ENCODE measurements at places on chromosomes 2 and 18.

DNA sequence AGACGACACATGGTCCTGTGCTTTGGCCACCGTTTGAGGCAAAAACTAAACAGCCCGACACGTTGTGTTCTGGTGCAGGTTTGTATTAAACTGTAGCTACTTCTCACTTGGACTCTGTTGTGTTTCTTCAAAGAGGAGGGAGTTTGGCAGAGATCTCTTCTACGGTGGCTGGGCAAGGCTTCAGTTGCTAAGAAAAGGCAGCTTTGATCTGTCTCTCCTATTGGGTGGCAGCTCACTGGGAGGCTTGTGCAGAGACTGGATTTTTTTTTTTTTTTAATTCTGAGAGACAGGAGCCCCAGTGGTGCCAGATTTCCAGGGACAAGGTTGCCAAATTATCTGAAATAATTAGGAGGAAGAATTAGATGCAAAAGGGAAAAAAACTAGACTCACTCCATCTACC lies 20.2 kb upstream of the MAPRE3 start:
- DNase-seq: no peak

DNA sequence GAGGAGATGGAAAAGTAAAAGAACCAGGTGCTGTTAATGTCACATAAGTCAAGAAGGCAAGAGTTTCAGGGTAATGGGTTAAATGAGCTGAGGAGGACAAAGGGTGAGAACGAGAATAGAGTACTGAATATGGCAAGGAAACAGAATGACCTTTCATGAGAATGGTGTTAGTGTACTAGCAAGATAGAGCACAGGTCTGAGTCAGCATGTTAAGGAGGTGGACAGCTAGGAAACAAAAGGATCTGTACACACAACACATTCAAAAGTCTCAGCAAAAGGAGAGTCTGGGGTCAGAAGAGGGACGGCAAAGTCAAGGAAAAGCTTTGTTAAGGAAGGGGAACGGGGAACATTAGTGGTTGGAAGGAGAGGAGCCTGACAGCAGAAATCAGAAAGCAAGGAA lies 28.9 kb downstream of the LMAN2L start:
- no peak for DNase-seq

GRCh38 chr2:119477113-119477505 lies 45.5 kb downstream of the TMEM37 start:
- no peak for DNase-seq

DNA sequence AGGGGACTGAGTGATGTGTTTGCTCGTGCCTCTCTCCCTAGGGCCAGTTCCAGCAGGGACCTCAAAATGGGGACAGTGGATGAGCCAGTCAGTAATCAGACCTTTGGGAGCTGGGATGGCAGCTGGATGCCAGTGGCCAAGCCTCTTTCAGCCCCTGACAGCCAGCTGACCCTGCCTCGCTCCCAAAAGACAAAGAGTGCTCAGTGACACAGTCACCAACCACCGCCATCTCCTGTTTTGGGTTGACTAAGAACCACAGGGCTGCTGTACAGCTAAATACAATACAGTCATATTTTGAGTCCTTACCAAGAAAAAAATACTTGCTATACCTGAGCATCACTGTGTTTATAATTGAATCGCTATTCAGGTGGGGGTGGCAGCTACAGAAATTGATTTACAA lies 75.7 kb downstream of the POU3F3 start:
- DNase-seq: no peak

DNA sequence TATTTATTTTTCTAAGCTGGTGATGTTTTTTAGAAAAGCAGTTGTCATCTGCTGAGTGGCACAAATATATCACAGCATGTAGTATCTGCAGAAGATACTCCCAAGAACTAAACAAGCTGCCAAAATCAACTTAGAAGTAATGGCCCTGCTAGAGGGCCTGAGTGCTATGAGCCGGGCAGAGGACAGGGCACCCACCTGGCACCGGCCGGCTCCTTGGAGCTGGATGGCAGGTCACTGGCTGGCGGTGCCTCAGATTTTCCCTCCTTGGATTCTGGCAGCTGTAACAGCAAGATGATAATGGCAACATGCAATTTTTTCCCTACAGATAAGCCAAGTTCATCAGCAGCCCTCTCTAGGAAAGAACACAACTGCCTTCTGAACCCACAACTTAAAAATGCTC lies 79.7 kb downstream of the EMILIN2 start:
- no peak for DNase-seq

GRCh38 chr18:55869556-55870501 lies 281.8 kb upstream of the TCF4 start:
- no peak for DNase-seq

GRCh38 chr2:27915191-27915590 lies 24.7 kb downstream of the BABAM2 start:
- DNase-seq: no peak

- DNase-seq: no peak
Observed at GRCh38 chr2:164920430-164920829, 34.9 kb downstream of the SLC38A11 start.

GRCh38 chr2:147524912-147525311 lies 319.9 kb upstream of the ACVR2A start:
- no peak for DNase-seq

GRCh38 chr2:145874466-145874865 lies 1354.5 kb upstream of the ZEB2 start:
- no peak for DNase-seq

- no peak for DNase-seq
Observed at GRCh38 chr2:216428618-216429350, 16.5 kb downstream of the SMARCAL1 start.

DNA sequence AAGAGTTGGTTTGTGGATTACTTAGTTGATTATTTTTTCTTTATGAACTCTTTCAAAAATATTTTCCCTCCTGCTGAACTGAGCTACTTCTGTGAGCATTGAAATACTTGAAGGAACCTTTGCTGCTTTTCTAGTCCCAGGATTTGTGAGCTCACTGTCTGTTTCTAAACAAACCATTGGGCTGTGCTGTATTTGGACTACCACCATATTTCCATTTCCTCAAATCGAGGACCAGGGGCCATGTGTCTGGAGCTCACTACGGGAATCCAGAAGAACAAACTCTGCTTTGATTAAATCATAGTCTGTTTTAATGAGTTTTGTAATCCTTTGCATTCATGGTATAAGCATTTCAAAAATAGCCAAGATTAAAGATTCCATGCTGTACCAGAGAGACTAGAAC lies 1.3 kb downstream of the MRPL33 start:
- no peak for DNase-seq

- no peak for DNase-seq
Observed at GRCh38 chr2:62785810-62786597, 80.5 kb downstream of the EHBP1 start.

DNA sequence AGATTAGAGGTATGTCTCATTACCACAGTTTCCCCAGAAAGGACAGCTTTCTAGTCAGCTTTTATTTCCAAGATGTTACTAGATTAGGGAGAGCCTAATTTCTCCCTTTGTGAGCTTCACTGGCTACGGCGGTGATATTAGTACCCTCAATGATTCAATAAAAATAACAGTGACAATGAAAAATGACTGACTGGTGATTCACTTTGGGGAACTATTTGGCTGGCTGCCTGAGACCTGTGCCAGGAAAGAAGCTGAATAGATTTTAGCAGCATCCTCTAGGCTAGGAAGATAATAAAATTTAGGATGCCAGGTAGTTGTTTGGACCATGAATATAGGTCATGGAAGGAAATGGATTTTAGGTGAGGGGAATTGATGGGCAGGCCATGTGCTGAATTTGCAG lies 178.7 kb downstream of the FMNL2 start:
- no peak for DNase-seq

DNA sequence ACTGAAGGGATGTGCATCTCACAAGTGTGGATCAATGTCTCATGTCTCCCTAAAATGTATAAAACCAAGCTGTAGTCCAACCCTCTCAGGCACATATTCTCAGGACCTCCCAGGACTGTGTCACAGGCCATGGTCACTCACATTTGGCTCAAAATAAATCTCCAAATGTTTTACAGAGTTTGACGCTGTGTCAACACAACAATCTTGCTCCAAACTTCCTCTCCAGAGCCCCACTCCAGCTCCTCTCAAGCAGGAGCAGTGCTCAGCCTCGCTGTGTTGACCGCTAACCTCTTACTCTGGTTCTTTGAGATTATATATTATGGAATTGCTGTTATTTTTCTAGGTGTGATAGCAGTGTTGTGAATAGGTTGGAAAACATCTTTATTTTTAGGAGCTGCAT lies 56.2 kb downstream of the CYP27C1 start:
- no peak for DNase-seq

GRCh38 chr18:10463741-10464140 lies 9.3 kb downstream of the APCDD1 start:
- DNase-seq: no peak

DNA sequence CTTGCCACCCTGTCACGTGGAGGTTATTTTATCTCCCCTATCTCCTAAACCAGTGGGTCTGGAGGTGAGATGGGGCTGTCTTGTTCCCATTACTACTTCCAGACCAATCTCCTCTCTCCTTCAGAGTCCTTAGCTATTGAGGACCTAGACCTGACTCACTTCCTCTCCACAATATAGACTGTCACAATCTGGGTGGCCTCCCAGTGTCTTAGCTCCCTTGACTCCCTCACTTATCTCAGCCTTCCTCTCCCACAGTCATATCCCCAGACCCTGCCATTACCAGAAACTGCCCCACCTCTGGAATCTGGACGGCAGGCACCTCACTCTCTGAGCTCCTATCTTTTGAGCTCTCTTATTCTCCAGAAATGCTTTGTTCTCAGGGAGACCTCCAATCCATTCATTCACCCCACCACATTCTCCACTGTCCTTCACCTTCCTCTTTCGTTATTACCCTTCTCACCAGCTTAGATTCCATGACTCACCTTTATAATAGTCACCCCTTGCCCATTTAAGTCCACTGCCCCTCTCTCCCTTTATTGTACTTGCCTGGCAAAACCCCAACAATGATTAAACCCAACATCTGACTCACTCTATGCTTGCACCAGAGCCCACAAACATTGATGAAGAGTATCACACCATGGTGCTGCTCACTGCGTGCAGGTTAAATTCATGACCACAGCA lies 23.3 kb upstream of the SIX3 start:
- no peak for DNase-seq

DNA sequence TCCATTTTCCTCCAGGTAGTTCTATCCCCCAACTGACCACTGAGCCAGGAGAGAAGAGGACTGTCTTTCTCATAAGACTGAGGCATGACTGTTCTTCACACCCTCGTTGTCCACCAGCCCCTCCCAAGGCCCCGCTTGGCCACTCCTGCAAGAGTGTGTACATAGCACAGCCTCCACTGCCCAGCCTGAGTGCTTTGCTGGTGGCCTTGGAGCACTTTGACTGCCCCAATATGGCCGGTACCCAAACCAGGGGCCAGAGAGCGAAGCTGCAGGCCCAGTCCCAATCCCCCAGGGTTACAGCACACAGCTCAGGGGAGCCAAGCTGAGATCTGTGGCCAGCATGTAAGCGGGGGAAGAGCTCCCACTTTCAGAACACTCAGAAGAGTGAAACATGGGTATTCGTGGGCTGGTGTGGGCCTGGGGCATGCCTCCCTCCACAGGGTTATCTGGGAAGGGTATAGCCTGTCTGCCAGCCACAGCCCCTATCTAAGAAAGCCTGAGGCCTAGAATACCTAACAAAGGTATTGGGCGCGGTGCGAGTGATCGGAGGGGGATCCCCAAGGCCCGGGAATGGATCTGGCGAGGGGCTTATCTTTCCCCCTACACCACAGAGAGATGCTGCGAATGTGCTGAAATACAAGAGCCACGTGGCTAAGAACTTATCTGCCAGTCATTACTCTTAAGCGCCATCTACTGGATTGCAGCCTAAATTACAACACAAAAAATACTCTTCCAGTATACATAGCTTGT lies 163.8 kb downstream of the WDPCP start:
- DNase-seq: no peak

DNA sequence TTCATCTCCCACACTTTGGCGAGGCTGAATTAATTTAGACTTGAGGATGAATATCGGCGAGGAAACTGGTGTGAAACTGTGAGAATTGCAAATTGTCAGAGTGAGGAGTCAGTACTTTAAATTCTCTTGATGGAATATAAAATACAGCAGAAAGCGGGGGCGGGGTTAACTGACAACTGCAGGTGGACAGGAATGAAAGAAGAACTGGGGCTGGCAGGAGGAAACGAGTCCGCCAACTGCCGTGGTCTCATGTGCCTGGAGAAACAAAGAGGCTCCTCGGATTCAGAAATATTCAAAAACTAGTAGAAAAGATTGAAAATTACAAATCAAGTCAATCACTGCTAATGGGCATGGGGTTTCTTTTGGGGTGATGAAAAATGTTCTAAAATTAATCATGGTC lies 44.3 kb downstream of the MOGAT1 start:
- DNase-seq: no peak

GRCh38 chr2:150607390-150607811 lies 119.9 kb upstream of the RND3 start:
- DNase-seq: no peak

GRCh38 chr2:188117706-188118105 lies 174.0 kb upstream of the GULP1 start:
- no peak for DNase-seq

DNA sequence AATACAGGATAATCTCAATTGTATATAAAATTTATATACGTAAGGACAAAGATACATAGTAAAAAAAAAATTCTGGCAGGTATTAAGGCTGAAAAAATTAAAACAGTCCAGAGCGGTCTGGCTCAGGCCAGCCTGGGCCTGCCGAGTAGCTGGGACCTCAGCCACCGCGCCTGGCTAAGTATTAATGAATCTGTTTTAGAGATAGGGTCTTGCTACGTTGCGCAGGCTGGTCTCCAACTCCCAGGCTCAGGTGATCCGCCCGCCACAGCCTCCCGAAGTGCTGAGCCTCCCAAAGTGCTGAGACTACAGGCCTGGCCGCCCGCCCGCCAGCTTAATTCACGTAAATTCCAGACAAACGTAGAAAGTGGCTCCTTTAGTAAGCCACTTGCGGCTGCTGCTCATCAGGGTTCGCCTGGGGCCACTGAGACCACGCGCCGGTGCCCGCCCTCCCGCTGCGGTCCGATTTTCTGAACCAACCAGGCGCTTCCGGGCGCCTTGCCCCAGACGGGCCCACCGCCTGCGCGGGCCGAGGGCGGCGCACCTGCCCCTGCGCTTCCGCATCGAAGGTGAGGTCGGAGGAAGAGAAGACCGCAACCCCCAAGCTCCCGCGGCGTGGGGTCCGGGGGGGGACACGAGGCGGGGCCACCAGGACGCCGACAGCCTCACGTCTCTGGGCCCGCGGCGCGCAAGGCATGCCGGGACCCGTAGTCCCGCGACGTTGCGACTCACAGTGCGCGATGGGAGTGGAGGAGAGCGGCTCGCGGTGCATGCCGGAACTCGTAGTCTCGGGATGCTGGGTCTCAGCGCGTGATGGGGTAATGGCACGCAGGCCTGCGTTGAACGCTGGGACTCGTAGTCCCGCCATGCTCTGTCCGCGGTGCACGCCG lies 695 bp upstream of the CTDP1 start:
- DNase-seq: peak; percentile 95

DNA sequence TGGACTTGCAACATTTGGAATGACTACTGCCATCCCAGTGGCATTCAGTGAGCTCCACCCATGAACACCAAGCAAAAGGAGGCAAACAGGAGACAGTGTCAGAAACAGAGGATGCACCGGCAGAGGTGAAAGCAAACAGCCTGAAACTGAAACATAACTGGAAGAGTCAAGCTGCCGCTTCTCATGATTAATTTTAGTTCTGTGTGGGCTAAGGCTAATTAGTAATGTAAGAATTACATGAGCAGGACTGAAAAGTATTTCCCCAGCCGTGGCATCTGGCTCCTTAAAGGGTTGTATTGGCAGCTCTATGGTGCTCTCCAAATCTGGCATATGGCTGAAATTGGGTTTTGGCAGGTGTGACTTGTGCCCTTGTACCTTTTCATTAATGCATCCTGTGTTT lies 1108.1 kb downstream of the TSN start:
- DNase-seq: no peak

- DNase-seq: no peak
Observed at GRCh38 chr2:223068071-223068470, 16.1 kb downstream of the KCNE4 start.
